ENCODE measurements at places on chromosomes 6 and 20. TPM values are rescaled to one million over a fixed set of nuclear protein-coding genes. Genes with fewer than 3 reads are reported as not detected.

DNA sequence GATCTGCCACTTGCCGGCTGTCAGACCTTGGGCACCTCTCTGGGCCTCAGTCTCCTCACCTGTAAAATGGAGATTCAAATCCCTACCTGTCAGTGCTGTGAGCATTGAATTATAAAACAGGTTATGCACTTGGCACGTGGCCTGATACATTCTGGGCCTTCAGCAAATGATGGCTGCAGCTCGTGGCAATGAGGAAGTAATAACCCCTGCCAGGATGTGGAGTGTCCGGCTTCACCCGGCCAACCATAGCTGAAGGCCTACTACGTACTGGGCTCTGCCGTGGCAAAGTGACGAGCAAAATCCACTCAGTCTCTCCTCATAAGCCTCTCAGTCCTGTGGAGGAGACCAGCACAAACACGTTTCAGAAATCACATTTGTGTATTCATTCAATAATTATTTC, 10.9 kb upstream of the VSTM2L start:
- no peak overlapping the region for H3K27ac ChIP-seq
- H3K36me3 ChIP-seq, result no peaks in the 10 kb centered on the region
- DNase-seq, result no peak
- H3K4me1 ChIP-seq, result no peaks in the 10 kb centered on the region
- no peaks in the 10 kb centered on the region for H3K27me3 ChIP-seq

DNA sequence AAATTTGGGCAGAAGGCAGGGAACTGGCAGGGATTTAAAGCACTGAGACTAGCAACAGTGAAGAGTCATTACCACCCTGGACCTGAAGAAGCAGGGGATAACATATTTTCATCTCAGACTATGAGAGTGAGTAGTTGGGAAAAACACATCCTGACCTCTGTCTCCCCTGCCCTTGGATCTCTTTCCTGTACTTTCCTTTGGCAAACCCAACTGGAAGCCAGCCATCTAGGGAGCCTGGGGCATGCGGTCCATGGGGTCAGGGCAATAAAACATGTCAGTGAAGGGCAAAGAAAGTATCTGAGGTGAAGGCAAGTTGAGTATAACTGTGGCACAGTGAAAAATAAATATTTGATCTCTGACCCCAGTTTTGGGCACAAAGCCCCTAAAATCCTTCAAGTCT, 698.2 kb downstream of the DOK5 start:
- no peaks in the 10 kb centered on the region for H3K4me1 ChIP-seq
- no peaks in the 10 kb centered on the region for H3K36me3 ChIP-seq
- peak; percentile 21 for DNase-seq
- H3K27ac ChIP-seq, result no peak overlapping the region
- H3K27me3 ChIP-seq, result no peaks in the 10 kb centered on the region
- no peak overlapping the region for H3K4me3 ChIP-seq

GRCh38 chr20:36040571-36040970, 72.2 kb downstream of the CNBD2 start:
- H3K27ac ChIP-seq, result no peak overlapping the region
- H3K36me3 ChIP-seq, result no peaks in the 10 kb centered on the region
- H3K4me3 ChIP-seq, result no peak overlapping the region
- no peaks in the 10 kb centered on the region for H3K4me1 ChIP-seq
- H3K27me3 ChIP-seq, result no peaks in the 10 kb centered on the region

DNA sequence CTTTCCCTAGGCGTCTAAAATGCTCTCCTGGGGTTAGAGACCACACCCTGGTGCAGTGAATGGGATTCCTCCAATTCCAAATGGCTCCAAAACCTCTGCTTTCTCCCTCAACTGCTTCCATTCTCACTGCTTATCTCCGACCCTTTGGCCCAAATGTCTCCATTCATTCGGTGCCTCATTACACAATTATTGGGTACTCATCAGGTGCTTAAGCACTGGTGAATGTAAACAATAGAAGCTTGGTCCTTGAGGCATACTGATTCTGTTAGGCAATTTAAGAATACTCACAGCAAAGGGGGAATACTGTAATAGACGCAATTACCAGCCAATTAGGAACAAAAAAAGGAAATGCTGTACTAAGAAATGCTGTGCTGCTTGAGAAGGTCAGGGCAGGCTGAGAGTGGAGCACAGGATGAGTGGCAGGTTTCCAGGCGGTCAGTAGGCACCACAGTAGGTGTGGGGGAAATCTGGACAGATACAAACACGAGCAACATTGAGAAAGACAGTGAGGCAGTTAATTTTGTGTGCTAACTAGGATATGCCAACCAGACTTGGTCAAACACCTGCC, 23.0 kb downstream of the GMDS start:
- H3K4me1 ChIP-seq, result peaks cover 13% of the 10 kb centered on the region
- peak overlapping the region; percentile 30 for H3K4me3 ChIP-seq
- H3K36me3 ChIP-seq, result no peaks in the 10 kb centered on the region
- no peaks in the 10 kb centered on the region for H3K27me3 ChIP-seq

DNA sequence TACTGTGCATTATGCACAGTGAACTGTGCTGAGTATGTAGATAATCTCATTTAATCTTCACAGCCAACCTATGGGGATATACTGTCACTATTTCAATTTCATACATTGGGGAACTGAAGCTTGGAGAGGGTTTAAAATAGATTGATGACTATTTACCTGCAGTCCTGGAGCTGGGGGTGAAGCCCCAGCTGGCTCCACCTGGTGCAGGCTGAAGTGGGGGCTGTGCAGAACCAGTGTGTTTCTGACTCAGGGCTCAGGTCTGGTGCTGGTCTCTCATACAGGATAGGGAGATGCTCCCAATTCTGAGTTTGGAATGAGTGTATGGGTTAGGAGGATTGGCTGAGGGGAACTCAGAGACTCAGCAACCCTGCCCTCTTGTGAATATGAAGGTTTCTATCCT, 176.1 kb upstream of the CEP162 start:
- H3K36me3 ChIP-seq, result no peaks in the 10 kb centered on the region
- no peak overlapping the region for H3K4me3 ChIP-seq
- no peak for DNase-seq
- no peak overlapping the region for H3K27ac ChIP-seq
- no peaks in the 10 kb centered on the region for H3K27me3 ChIP-seq

- H3K27ac ChIP-seq, result no peak overlapping the region
- DNase-seq, result no peak
- peaks cover 15% of the 10 kb centered on the region for H3K36me3 ChIP-seq
- H3K27me3 ChIP-seq, result no peaks in the 10 kb centered on the region
- peaks cover 16% of the 10 kb centered on the region for H3K4me1 ChIP-seq
- no peak overlapping the region for H3K4me3 ChIP-seq
These were observed 47.1 kb downstream of the NEDD9 start for GRCh38 chr6:11185204-11185842.

CYP24A1 gene
- not detected for total RNA-seq

AVP gene
- not detected for total RNA-seq

SLC24A3 gene
- 0.49 TPM for total RNA-seq

PTK7 gene
- 0.97 TPM for total RNA-seq

EGFL8 gene
- 4.1 TPM for total RNA-seq

BCAS1 gene
- total RNA-seq, result 0.11 TPM

CFAP61 gene
- total RNA-seq, result not detected
